H4 (cell line): ENCODE measurements at places on chromosomes 7 and 10. TPM values are rescaled to one million over a fixed set of nuclear protein-coding genes. Genes with fewer than 3 reads are reported as not detected.

ZNF485 gene
- total RNA-seq: 3.3 and 3.6 TPM in 2 replicates

DNA sequence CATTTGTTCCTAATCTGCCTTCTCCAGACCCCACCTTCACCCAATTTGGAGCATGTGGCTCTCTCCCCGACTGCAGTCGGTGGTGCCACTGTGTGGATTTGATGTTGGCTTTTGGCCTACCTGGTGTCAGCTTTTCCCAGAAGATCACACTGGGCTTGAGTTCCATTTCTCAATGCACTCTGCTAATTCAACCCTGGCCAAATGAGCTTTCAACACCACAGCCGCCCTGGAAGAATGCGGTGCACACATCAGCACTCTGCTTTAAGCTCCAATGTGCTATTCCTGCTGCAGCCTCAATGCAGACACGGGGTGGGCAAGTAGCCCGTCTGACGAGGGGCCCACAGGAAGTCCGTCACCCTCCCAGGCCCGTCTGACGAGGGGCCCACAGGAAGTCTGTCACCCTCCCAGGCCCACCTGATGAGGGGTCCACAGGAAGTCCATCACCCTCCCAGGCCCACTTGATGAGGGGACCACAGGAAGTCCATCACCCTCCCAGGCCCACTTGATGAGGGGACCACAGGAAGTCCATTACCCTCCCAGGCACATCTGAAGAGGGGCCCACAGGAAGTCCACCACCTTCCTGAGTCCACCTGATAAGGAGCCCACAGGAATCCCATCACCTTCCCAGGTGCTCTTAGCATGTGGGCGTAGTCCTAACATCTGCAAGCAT is 64.4 kb downstream of the ASB13 start:
- DNase-seq: no peak

CNOT4 gene
- 8.6 and 11.8 TPM in 2 replicates for total RNA-seq

DNA sequence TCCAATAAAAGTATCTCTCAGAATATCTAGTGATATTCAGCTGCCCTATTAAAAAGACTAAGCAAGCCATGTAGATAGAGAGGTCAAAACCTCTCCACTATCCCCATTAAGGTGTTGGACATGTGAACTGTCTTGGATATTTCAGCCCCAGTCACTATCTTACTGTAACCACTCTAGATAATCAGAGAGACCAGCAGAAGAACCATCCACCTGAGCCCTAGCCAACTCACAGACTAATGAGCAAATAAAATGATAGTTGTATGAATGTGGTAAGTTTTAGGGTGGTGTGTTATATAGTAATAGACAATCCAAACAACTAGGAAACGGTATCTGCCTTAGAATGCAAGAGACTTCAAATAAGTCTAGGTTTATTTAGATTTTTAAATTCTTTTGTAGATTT is 268.6 kb upstream of the KLF14 start:
- no peak for DNase-seq

USP6NL gene
- 5.6 and 9.6 TPM in 2 replicates for total RNA-seq

DNA sequence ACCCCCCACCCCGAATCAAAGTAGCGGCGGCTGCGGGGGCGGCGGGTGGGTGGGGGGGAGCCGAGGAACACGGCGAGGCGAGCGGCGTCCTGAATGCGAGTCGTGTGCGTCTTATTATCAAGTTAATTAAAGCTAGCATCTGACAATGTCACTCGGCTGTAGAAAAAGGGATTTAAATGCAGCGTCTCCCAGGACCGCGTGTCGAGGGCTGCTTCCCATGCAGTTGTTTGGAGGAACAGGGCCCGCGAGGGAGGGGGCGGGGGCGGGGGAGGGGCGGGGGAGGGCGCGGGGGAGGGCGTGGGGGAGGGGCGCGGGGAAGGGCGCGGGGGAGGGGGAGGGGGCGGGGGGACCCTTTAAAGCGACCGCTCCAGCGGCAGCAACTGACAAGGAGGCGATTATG is 2.7 kb upstream of the UNCX start:
- no peak for DNase-seq

GRCh38 chr10:4283846-4284610 is 499.0 kb upstream of the KLF6 start:
- DNase-seq: no peak

- DNase-seq: peak; percentile 83
Observed at GRCh38 chr10:102009801-102010425, 46.1 kb downstream of the ARMH3 start.

- peak; percentile 28 for DNase-seq
Observed at GRCh38 chr7:107503687-107504086, 33.8 kb downstream of the GPR22 start.

DNA sequence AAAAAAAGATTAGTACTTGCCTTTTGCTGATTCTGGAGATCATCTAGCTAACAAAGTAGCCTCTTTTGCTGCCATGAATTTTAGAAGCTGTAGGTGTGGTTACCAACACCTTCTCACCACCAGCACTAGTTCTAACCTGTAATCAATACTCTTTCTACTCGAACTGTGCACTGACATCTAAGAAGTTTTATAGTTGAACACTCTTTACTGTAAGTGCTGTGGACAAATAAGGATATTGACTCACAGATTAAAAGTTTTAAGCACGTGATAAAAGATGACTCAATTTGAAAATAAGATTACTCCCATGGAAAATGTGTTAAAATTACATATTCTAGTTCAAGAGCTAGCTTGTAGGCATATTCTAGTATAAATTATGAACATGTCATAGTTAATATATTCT is 89.9 kb downstream of the REEP3 start:
- DNase-seq: no peak

GRCh38 chr7:92916770-92917224 is 80.4 kb upstream of the CDK6 start:
- peak; percentile 24 for DNase-seq

GRCh38 chr10:30188556-30189237 is 129.3 kb upstream of the JCAD start:
- peak; percentile 27 for DNase-seq

DNA sequence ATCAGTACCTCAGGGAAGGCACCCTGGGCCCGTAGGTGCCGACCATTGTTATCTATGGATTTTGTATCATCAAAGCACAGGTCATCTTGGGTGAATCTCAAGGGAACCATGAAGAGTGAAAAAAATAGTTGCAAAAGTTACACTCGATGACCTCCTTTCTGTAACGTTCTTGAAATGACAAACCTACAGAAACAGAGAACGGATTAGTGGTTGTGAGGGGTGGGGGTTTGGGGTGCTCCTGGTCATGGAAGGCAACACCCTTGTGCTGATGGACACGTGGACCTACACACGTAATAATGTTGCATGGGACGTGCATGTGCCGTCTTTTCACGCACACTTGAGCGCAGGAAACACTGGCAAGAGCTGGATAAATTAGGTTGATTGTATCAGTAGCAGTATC is 655.9 kb downstream of the SDK1 start:
- no peak for DNase-seq

DNA sequence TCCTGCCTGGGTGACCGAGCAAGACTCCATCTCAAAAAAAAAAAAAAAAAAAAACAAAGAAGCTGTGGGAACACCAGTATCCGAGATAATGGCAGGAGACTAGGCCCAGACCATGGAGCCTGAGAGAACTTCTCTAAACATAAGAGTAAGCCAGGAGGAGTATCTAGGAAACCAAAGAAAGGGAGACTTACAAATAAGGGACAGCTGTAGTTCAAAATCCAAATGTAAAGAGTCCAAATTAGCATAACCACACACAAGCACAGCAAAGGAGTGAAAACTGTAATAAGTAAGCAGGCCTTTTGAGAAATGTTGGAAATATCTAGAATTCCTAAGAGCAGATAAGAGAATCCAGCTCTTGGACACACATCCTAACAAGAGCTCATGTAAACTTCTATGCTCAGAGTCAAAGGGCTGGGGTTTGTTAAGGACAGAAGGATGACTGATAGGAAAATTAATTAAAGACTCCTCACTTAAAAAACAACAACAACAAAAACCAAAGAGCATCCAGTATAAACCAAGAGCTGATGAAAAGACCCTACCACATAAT is 15.8 kb downstream of the ZNF25 start:
- no peak for DNase-seq

DNA sequence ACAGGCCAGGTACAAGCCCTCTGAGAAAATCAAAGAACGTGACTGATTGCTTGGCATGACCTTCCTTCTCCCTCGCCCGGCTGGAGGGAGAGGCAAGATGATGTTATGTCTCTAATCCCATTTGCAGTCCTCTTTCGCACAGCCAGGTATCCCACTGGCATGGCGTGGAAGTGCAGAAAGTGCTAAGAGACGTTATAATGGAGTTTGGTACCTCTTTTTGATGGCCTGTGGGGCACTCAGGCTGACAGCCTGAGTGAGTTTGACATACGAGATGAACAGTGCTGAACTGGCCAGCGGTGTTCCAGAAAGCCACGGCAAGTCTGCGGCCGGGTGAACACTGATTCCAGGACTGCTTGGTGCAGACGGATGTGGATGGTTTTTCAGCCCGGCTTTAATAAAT is 241.6 kb downstream of the RAB11FIP2 start:
- DNase-seq: no peak

HSPA12A gene
- 5.4 and 5.5 TPM in 2 replicates for total RNA-seq

DNA sequence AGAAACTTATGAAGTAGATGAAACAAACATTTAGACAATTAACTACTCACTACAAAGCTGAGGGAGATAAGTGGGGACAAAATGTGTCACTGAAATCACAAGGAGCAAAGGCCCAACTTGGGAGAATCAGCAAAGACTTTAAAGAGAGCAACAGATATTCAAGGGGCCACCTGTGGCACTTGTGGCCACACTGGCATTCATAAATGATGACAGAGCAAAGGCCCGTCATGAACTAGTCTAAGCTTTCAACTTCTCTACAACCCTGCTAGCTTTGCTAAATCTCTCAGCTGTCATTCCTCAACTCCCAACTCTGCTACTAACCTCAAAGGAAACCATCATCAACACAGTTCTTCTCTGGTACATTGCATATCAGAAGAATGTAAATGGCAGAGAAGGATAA is 178.4 kb downstream of the CPEB3 start:
- DNase-seq: no peak

SPDYE2 gene
- not detected in 2 replicates for total RNA-seq

TET1 gene
- total RNA-seq: 2.0 TPM in 2 replicates

DNA sequence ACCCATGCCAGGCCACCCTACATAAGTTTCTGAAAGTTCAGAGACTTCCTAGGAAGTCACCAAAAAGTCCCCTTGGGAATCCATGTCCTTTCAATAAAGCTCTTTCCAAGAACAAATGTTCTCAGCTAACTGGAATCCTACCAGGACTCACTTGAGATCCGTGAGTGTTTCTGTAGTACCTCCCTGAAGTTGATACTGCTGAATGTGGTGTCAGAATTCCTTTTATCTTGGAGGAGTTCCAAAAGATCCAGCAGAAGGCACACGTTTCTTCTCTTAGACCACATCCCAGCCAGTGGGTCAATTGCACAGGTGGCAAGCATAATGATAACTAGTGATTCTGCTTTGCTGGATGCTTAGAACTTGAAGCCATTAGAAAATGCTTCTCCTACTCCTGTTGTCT is 689.7 kb upstream of the IGFBP3 start:
- no peak for DNase-seq

GRCh38 chr7:4775848-4776623 is 613 bp downstream of the AP5Z1 start:
- DNase-seq: no peak

DNA sequence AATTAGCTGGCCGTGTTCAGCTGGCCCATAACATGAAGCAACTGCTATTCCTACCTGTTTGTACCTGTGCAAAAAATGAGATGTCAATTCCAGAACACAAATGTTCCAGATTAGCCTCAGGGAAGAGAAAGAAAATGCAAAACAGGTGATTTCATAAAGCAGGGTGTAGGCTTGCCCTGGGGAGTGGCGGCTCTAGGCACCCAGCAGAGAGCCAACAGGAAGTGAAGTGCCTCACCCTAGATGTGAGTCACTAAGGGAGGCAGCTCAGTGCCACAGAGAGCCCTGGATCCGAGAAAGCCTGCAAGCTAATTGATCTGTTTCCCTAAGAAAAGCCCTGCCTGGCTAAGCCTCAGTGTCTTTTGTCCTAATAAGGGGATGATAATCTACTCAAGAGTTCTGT is 240.0 kb downstream of the ARHGAP21 start:
- DNase-seq: peak; percentile 62

ZPBP gene
- total RNA-seq: not detected in 2 replicates

DNA sequence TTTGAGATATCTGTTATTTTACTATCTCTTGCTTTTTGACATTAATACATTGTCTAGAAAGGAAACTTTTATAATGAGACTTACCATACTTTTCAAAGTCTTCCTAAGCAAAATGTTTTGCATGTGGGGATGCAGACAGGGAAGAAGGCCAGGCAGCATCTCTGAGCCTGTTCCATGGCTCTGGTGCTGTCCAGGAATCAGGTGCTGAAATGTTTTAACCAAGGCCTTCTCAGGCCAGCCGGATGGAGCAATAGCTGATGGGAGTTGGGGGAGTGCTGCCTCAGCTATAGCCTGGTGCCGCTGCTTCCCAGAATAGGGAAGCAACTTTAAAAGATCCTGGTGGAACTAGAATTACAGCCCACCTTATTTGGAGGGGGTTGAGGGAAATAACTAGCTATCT is 38.5 kb downstream of the CRTAC1 start:
- DNase-seq: peak; percentile 15

GRCh38 chr7:158602041-158602440 is 14.4 kb upstream of the PTPRN2 start:
- no peak for DNase-seq

HOXA7 gene
- total RNA-seq: 2.0 and 2.2 TPM in 2 replicates

DNA sequence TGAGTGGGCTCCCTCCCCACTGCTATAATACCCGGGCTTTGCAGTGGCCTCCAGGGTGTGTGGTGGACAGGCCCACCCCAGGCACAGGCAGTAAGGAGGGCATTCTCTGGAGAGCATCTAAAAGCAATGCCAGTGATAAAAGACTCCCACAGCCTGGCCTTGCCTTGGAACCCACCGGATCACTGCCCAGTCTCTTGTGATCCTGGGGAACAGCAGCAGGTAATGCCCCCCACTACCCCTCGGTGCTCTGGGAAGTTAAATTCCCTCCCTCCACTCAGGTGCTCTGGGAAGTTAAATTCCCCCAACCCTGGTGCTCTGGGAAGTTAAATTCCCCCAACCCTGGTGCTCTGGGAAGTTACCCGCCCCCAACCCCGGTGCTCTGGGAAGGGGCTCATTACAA is 565.2 kb downstream of the TCERG1L start:
- no peak for DNase-seq

DNA sequence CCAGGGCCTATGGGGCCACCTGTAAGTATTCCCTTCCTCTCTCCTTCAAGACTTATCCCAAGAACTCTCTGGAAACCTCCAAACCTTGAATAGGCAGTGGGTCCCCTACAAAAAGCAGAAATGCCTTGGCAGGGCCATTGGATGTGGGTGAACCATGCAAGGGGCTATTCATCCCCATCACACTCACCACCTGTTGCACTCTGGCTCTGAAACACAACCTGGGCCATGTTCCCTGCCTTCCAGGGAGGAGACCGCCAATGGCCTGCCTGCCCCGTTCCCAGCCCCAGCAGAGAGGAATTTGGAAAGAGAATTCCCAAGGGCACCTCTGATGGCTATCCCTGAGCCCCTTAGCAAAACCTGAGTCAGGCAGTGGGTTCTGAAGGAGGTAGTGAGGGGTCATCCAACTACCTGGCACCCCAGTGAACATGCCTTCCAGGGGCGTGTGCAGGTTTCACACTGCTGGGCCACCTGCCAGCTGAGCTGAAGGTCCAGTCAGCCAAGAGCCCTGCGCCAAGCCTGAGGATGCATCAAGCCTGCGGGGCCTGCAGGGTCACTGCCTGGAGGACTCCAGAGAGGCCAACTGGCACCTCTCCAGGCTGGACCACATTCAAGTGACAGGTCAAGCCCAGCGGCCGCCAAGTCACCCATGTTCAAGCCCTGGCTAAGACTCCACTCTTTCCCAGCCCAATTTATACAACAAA is 101.3 kb downstream of the COL13A1 start:
- DNase-seq: no peak
